Fibroblast of skin of left biceps (primary cell): ENCODE measurements at places on chromosomes 12 and 14.

GRCh38 chr12:12791756-12792369 lies 6.4 kb downstream of the APOLD1 start:
- DNase-seq: no peak

- no peak for DNase-seq
These were observed 21.6 kb upstream of the TESC start for GRCh38 chr12:117120787-117121186.

- peak; percentile 17 for DNase-seq
These were observed 483.7 kb downstream of the MDGA2 start for GRCh38 chr14:47191700-47192099.

- no peak for DNase-seq
These were observed 5.5 kb upstream of the OAS1 start for GRCh38 chr12:112901271-112901670.

DNA sequence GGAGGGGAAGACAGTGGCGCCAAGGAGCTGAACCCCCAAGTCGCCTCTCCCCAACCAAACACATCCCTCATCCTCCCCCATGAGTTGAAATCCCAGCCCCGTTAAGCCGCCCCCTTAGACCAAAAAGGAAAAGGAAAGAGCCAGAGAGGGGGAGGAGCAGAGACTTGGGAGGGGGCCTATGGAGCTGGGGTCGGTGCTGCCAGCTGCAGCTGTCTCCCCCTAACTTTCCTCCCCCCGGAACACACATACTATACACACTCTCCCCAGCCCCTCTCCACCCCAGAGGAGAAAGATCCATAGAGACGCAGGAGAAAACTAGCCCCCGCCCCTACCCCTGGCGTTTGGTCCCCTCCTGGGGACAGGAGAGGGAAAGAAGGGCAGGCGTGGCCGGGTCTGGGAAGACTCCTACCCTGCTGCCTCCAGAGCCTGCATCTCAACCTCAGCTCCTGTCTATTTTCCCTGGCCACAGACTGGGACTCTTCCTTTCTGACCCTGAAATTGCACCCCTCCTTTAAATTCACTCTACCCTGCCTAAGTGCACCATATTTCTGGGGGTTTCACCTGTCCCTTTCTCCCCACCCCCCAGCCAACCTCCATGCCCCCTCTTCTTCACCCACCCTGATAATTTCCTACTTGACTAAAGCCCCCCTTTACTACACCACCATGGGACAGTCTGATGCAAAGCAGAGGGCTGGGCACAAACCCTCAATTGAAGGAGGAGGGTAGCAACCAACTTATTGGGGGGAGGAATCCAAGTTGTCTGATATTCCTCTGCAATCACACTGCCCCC lies 1.7 kb upstream of the HOXC9 start:
- DNase-seq: no peak

GRCh38 chr12:121287267-121287954 lies 9.1 kb downstream of the CAMKK2 start:
- DNase-seq: no peak

GRCh38 chr12:120903412-120904196 lies 554 bp downstream of the SPPL3 start:
- no peak for DNase-seq

DNA sequence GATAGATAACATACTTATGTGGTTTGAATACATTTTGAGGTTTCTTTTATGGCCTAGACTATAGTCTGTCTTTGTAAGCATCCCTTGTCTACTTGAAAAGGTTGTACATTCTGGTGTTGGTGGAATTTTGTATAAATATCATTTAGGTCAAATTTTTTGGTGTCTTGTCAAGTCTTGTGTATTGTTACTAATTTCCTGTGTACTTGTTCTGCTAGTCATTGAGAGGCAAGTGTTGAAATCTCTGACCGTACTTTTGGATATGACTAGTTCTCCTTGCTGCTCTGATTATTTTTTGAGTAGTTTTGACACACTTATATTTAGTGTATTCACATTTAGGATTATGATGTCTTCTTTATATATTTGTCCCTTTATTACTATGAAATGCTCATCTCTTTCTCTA lies 219.6 kb downstream of the CCDC91 start:
- no peak for DNase-seq

- DNase-seq: no peak
These were observed 391.7 kb downstream of the TMEM117 start for GRCh38 chr12:44227616-44228015.

DNA sequence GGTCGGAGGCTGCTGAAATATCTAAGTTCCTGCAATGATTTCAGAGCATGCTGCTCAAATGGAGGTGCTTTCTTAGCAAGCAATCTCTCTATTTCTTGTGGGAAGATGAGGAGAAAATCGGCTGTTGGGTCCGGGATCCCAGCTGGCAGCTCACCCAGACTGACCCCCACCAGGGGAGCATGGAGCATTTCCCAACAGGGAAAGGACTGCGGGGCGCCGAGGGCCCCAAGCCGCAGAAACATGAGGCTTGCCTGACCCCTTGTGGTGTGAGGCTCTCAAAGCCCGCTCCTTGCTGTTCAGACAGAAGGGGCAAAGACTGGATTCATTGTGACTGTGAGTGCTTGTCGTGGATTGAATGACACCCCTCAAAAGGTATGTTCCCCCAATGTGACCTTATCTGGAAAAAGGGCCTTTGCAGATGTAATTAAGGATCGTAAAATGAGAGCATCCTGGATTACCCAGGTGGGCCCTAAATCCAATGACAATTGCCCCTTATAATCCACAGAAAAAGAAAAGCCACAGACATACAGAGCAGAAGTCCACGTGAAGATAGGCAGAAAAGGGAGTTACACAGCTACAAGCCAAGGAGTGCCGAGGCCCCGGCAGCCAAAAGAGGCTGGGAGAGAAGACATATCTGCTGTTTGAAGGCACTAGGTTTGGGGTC lies 116.3 kb upstream of the VASH1 start:
- no peak for DNase-seq

DNA sequence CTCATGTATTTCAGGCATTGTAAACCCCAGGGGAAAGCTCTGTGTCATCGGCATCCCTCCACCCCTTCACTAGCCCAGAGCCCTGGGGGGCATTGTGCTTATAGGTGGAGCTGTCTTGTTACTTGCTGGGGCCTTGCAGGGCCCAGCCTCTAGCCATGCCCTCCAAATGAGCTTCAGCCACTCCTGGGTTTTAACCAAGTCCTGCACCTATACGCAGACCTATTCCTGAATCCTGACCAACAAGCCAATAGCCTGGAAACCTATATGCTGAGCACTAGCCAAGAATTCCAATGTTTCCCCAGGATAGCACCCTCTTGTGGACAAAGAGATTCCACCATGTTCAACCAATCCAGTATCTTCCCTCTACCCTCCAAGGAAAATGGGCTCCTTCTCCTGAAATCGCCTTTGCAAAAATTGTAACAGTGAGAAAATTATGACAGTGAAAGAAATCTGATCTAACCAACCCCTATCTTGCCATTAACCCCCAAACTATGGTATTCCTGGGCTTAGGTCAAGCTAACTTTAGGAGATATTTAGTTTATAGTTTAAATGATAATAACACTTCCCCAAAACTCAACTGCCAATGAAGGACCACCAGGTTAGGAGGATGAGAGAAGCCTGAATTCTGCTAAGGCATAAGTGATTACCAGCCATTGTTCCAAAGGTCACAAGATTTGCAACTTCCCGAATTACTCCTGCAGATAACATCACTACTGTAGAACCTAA lies 55.5 kb downstream of the TTC7B start:
- no peak for DNase-seq

GRCh38 chr12:27900920-27901879 lies 71.3 kb downstream of the PTHLH start:
- DNase-seq: no peak
